ENCODE measurements at places on chromosomes 11 and 22. TPM values are rescaled to one million over a fixed set of nuclear protein-coding genes. Genes with fewer than 3 reads are reported as not detected.

GRCh38 chr22:27440304-27440865, 361.2 kb downstream of the MN1 start:
- no peak for DNase-seq

DNA sequence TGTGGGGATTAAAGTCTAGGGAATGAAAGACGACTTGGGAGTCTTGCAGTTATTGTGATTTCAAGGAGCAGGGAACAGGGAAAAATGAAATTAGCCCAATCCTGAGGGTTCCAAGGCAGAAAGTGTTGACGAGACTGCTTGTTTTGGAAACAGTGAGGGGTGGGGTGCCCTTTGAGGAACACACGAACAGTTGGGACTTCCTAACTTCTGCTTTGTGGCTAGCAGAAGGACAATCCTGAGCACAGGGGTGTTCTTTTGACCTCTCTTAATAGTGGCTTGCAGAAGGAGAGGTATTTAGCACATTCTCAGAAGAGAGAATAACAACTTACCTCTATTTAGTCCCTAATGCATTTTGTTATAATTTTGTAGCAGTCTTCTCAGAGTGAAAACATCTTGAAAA, 545.9 kb upstream of the ARHGAP42 start:
- DNase-seq: no peak

DNA sequence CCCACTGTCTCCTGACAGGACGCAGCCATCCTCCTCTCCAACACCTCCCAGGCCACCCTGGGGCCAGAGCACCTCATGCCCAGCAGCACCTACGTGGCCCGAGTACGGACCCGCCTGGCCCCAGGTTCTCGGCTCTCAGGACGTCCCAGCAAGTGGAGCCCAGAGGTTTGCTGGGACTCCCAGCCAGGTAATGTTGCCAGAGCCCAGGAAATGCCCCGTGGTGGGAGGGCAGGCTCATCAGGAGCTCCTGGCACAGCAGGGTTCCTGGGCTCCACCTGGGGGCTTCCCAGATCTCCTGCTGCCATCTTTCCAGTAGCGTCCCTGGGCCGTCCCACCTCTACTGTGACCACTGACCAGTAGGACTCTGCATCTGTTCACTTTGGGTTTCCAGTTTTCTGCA, 16.2 kb downstream of the CSF2RB start:
- no peak for DNase-seq

GRCh38 chr11:133064152-133064877, 468.0 kb downstream of the OPCML start:
- no peak for DNase-seq

- DNase-seq: no peak
Measured at GRCh38 chr11:23217072-23217471, 356.8 kb upstream of the CCDC179 start.

DNA sequence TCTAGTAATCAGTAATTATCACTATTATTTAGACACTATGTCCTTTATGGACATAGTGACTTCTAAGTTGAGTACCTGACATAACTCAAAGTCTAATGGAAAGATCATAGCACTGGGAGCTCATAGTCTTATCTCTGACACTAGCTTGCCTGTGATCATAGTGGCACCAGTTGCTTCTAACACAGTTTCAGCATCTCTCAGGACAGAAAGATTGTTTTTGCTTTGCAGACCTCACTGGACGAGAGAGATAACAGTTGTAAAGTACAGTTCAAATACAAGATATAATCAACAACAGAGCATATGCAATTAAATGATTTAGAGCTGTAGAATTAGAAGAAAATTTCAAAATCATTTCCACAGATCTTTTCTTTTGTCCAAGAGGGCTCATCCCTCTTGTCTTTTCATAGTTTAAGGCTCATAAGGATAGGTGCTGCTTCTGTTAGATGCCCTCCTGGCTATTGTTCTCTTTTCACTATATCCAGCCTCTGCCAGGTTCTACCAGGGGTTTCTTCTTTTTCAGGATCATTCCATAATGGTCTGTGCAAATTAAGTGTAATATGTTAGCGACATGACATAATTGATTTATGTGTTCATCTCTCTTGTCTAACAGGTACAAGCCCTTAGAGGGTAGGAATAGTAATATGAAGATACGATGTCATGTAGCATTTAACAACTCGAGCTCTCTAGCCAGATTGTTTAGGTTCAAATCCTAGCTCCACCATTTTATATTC, 1175.4 kb upstream of the TENM4 start:
- no peak for DNase-seq

GRCh38 chr11:69436041-69436982, 45.2 kb upstream of the LINC01488 start:
- no peak for DNase-seq

The HRAS gene
- total RNA-seq: 65.2 TPM

The RASGRP2 gene
- total RNA-seq: 22.0 TPM
